ENCODE measurements at places on chromosomes 2 and 18.

DNA sequence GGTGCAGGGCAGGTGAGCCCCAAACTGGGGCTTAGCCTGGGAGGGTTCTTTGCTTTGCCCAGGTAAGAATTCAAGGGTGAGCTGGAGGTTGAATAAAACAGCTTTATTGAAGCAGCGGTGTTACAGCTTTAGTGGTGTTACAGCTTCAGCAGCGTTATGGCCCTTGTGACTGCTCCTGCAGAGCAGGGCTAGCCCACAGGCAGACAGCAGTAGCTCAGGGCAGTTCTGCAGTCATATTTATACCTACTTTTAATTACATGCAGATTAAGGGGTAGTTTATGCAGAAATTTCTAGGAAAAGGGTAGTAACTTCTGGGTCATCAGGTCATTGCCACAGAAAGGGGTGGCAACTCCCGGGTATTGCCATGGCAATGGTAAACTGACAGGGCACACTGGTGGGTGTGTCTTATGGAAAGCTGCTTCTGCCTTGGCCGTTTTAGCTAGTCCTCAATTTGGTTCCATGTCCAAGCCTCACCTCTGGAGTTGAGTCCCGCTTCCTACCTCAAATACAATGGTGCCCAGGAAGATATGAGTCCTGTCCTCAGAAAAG lies 78.2 kb downstream of the THNSL2 start:
- DNase-seq = no peak

DNA sequence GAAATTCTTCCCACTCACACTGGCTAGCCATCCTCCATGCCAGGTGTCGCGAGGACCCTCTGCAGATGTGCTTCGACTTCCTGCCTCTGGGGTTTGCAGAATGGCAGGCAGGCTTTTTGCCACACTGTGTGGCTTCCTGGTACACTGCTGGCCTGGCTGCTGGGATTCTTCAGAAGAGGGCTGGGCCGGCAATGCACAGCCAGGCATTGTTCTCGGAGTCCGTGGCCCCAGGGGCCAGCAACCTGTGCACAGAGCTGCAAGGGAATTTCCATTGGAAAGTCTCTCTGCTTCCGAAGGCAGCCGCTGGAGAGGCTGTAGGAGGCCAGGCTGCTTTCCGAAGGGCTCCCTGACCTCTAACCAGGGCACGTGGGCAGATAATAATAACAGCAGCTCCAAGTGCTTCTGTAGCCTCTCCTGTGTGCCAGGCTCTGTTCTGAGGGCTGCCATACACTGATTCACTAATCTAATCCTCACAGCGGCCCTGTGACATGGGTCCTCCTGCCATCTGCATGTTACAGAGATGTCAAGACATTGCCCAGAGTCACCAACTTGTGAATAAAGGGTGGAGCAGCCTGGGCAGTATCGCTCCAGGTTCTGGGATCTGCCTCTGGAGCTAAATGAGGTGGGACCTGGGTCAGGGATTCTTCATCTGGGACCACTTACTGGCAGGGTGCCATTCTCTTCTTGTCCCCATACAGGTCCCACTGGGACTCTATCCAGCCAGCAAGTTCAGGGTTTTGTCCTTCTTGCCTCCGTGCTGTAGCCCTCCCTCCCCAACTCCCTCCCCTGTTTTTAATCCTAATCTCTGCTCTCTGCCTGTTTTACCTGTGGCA lies 5.0 kb downstream of the LDLRAD4 start:
- DNase-seq = no peak

DNA sequence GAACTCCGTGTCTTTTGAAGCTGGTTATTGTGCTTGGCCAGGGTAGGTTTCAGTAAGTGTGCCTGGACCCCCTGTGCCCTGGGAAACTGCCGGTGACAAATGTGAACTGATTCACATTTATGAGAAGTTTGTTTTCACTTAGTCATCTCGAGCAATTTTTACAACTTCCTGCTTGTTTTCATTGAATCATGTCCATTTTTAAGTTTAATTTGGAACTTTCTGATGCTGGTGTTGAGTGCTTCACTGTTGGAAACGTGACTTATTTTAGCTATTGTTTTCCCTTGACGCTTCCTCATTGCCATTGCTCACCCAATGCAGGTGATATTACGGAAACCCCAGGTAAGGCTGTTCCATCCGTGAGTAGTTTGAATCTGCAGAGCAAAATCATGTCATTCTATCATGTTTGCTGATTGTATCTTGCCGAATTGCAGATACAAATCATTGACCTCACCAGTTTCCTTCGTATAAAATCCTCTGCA lies 97.2 kb downstream of the RTN4 start:
- DNase-seq = peak; percentile 50

DNA sequence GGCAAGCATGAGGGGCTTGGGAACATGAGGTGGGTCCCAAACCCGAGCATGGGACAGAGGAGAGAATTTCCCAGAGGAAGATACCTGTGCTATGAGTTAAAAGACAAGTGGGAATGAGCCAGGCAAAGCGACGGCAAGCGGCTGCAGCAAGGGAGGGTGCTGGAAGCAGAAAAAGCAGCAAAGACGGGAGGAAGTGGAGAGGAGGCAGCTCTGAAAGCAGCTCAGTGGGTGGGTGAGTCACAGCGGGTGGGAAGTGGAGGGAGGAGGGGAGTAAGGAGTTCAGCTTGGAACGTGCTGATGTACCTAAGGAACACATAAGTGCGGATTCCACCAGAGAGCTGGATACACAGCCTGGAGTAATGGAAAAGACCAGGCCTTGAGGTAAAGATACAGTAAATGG lies 41.4 kb downstream of the THUMPD2 start:
- DNase-seq = peak; percentile 31

DNA sequence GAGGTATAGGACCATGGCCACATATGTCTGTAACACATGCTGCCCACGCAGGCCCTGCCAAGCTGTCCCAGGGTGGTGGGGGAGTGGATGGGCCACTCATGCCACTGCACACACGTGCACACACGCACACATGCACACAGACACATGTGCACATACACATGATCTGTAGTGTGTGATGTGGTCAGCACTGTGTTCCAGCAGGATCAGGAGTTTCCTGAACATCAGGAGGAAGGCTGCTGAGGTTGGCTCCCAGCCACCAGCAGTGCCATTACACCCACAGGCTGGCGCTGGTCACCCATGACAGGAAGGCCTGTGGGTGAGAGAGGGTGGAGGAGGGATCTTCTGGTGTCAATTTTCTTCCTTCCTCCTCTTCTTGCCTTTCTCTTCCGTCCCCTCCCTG lies 44.7 kb downstream of the POMC start:
- DNase-seq = no peak

GRCh38 chr2:239158641-239159475 lies 242.0 kb downstream of the HDAC4 start:
- DNase-seq = no peak

GRCh38 chr2:176626796-176627195 lies 357.6 kb downstream of the MTX2 start:
- no peak for DNase-seq

GRCh38 chr2:213320604-213321003 lies 36.3 kb downstream of the SPAG16 start:
- DNase-seq = no peak

GRCh38 chr2:235078914-235079472 lies 127.2 kb downstream of the SH3BP4 start:
- no peak for DNase-seq

Data from GM04504 (cell line).